ENCODE measurements at places on chromosomes 11 and 22.
A peak's percentile ranks its signal among the peaks of the same experiment; 100 is the strongest.

GRCh38 chr11:132244846-132245245, 874.4 kb downstream of the NTM start:
- DNase-seq, result no peak

GRCh38 chr11:126538071-126538470, 182.6 kb downstream of the ST3GAL4 start:
- DNase-seq, result no peak

DNA sequence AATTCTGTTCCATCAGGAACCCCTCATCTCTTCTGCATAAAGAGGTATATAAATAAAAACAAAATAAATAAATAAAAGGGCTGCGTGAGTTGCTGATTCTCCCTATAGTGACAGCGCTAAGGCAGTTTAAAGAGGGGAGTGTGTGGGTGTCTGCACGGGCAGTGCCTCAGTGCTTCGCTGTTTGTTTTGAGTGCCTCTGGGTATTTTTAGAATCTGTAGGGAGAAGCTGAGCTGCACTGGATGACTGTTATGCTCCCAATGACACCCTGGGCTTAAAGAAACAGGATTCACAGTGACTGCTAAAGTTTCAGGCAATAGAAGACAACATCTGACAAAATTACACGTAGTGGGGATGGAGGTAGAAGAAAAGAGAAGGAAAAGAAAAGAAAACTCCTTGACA, 38.8 kb downstream of the SLC1A2 start:
- DNase-seq, result peak; percentile 60

DNA sequence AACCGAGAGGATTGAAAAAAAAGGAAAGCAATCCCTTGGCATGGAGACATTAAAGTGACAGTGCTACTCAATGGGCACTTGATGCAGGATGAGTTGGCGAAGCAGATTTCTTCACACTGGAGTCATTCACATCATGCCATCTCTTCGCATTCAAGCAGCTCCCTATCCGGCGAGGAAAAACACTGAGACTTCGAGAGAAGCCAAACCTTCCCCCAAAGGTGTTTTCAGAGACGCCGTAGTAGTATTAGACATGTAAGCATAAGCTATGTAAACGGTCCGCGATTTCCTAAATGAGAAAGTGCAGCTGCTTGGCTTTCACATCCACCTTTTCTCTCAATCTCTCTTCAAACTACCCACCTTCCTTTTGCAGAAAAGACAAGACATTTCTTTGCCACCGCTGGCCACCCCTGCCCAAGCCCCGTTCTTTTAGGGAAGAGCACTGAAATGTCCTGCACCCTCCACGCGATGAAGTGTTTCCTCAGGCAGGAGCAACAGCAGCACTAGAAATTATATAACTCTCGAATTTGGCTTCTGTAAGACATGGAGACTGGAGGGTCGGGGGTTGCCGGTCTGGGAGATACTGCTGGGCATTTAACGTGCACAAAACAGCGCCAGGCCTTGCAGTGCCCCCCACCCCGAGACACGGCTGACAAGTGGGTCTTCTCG, at the start of gene DLG2:
TSS of gene DLG2 (minus strand) at position 13 of the 666 bp plus-strand sequence.
- peak; percentile 44 for DNase-seq

- no peak for DNase-seq
Measured at GRCh38 chr11:120773501-120774031, 250.3 kb upstream of the TBCEL start.

GRCh38 chr11:86156397-86156955, 87.6 kb upstream of the PICALM start:
- DNase-seq, result no peak

- DNase-seq, result no peak
Measured at GRCh38 chr11:59900366-59901126, 22.0 kb downstream of the OOSP3 start.

DNA sequence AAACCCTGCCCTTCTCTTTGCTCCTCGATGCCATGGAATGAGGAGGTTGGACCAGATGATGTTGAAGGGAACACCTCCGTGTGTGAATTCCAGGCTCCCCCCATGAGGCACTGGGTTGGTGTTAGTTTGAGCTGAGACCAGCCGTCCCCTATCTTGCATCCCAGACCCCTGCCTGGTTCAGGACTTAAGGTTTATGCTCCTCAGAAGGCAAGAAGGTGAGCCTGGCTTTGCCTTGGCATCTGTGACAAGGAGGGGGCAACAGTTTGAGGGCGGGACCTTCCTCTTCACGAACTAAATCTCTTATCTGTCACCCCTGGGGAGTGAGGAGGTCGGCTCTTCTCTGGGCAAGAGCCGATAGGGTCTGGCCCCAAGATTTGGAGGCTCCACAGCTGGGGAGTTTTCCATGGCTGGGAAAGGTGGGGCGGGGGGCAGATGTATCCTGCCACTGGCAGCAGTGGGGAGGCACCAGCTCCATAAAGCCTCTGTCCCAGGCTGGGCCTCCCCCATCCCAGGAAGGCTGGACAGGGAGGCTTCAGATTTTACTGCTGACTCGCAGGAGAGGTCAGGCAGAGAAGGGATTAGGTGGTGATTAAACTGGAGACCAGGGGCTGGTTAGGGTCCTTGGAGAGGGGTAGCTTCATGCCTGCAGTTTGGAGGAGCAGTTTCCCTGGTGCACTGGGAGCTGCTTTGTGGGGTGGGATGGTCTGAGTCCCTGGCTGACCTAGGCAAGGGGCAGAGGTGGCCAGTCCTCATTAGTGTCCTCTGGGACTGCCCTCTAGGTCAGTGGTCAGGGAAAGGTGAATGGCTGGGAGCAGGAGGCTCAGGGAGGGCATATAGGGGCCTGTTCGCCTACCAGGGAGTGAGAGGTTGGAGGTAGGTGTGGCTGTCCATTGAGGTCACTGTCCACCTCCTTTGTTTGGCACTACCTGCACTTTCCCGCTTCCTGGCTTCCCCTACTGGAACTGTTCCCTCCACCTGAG, 1.1 kb downstream of the SEC14L2 start:
- no peak for DNase-seq

GRCh38 chr11:57179681-57180080, 2.1 kb upstream of the LRRC55 start:
- DNase-seq, result no peak

GRCh38 chr11:132439711-132440255, 1069.4 kb downstream of the NTM start:
- no peak for DNase-seq

DNA sequence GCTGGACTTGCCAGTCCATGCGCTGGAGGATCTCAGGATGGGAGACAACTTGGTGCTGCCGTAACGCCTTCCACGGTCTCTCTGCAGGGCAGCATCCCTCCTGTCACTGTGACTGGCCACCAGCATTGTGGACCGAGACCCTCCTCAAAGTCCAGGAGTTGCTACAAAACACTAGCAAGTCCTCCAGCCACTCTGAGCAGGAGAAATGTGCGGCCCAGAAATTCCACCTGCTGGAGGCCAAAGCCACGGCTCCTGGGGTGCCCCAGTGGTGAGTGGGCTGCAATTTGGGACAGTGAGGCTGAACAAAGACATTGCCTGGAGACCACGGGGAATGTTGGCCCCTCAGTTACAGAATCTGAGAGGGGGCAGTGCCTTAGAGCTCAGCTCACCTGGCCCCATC, 6.9 kb upstream of the DSCAML1 start:
- no peak for DNase-seq

DNA sequence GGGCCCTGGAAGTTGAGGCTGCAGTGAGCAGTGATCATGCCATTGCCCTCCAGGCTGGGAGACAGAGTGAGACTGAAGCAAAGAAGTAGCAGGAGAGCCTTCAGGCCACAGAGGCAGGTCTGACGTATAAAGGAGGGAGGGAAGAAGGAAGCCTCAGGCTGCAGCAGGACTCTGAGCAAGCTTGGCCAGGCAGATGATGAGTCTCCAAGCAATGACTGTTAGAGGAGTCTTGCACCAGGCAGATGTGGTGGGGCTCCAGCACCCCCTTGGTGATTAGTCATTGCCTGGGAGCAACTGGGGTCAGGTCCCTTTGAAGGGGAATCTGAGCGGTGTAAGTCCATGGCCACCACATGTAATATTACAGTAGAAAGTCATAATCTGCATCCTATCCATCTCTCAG, 36.6 kb upstream of the NFAM1 start:
- DNase-seq, result peak; percentile 54

- no peak for DNase-seq
Measured at GRCh38 chr22:37514526-37515051, 4.6 kb downstream of the CARD10 start.

DNA sequence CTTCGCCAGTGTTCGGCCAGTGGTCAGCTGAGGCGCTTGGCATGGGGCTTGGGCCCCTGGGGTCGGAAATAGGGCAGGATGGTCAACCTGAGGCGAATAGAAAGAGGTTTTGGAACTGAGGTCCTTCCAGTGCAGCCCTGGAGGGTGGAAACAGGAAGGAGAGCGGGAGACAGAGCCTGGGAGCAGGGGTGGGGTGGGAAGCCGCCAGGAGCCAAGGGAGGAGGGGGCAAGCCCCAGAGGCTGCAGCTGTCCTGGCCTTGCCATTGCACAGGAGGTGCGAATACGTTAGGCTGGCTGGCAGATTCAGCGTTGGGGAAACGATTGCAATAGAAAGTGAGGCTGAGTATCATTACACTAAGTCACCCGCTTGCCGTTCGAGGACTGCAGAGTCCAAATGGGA, 13.9 kb upstream of the KCTD17 start:
- DNase-seq, result no peak

DNA sequence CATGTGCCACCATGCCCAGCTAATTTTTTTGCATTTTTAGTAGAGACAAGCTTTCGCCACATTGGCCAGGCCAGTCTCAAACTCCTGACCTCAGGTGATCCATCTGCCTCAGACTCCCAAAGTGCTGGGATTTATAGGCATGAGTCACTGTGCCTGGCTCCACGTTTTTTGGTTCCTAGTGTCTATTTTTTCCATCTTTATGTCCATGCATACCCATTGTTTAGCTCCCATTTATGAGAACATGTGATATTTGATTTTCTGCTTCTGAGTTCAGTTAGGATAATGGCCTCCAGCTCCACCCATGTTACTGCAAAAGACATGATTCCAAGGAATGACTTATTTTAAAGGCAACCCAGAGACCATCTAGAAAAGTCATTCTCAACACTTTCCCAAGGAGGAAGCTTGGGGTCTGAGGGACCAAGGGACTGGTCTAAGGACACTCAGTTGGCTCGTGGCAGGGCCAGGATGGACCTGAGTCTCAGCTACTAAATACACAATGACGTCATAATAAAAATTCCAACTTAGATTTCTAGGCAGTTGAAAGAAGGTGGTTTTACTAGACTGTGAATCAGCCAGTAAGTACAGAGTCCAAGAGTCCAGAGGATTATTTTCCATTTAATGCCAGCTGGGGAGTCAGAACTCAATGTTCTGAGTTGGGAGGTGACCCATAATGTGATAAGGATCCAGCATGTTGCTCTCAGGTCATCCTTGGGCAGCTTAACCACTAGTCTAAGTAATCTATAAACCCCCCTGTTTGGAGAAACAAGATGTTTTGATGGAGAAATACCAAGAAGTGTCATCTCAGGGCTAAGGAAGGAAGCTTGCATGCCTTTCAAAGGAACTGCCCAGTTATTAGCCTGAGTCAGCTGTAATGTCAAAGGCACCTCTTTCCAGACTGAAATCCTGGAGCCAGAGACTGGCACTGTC, 39.4 kb downstream of the ABTB2 start:
- peak; percentile 58 for DNase-seq
